Cerebellar nuclear complex (tissue), 1 donor: ENCODE measurements at places on chromosomes 6 and 20.

- DNase-seq = no peak
Observed at GRCh38 chr6:147691446-147691845, 183.0 kb downstream of the SAMD5 start.

GRCh38 chr6:31004794-31005193 is 5.5 kb upstream of the MUC22 start:
- no peak for DNase-seq

DNA sequence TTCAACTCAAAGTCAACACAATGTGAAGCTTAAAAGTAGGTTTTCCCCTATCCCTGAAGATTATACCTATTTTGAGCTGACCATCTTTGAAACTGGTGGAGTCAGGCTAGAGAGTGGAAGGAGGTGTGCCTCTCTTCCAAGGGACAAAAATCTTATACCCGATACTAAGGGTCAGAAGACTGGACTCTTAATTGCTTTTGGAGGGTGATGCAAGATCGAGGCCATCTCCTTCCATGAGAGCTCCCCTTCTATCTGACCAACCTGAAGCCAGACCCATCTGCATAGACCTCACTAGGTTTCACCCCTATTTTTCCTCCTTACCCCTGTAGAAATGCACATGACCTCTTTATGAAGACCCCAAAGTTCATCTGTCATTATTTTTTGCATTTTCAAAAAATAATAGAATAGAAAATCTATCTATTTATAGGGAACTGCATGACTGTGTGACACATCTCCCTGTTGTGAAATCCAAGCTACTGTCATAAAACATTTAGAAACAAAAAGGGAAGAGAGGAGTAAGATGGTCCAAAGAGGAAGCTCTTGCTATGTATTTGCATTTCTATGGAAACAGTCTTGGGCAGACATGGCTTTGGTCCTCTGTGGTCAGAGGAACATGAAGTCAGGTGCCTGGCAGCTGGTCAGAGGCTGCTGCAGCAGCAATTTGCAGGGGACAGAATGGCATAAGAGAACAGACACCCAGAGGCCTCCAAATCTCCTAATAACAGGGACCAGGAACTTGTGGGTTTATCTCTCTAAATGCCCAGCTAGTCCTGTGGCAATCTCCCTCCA is 349.2 kb downstream of the MAFB start:
- DNase-seq = no peak

GRCh38 chr20:12201289-12201991 is 283.7 kb downstream of the BTBD3 start:
- no peak for DNase-seq

DNA sequence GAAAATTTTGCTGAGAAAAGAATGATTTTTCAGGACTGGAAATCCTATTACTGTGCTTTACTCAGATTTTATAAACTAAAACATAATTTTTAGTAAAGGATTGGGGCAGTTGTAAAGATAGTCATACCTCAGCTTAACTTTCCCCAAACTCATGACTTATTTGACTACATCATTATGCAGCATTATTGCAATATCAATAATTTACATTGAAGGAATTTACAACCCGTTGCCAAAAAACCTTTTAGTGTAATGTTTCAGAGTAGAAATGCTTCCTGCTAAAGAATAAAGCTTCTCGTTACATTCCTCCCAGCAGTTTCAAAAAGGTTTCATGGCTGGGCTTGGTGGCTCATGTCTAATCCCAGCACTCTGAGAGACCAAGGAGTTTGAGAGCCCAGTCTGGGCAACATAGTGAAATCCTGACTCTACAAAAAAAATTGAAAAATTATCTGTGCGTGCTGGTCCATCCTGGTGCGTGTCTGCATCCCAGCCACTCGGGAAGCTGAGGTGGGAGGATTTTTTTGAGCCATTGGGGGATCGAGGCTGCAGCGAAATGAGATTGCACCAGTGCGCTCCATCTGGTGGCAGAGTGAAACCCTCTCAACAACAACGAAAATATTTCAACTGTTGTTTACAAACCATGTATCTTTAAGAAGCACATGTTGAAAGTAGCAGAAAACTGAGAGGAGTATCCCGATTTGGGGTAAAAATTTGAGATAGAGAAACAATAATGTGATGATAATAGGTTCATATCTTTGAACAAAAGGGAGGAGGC is 4.4 kb downstream of the AMD1 start:
- no peak for DNase-seq

DNA sequence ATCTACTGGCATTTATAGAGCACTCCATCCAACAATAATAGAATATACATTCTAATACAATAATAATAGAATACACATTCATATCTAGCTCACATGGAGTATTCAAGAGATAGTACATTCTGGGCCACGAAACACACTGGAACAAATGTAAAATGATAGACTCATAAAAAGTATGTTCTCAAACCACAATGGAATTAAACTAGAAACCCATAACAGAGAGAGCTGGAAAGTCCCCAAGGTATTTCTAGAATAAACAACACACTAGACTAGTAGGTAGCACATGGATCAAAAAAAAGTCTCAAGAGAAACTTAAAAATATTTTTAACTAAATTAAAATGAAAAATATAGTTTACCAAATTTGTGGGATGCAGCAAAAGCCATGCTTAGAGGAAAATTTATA is 9.1 kb upstream of the TP53TG5 start:
- no peak for DNase-seq

GRCh38 chr6:116111552-116112528 is 11.2 kb downstream of the NT5DC1 start:
- no peak for DNase-seq

DNA sequence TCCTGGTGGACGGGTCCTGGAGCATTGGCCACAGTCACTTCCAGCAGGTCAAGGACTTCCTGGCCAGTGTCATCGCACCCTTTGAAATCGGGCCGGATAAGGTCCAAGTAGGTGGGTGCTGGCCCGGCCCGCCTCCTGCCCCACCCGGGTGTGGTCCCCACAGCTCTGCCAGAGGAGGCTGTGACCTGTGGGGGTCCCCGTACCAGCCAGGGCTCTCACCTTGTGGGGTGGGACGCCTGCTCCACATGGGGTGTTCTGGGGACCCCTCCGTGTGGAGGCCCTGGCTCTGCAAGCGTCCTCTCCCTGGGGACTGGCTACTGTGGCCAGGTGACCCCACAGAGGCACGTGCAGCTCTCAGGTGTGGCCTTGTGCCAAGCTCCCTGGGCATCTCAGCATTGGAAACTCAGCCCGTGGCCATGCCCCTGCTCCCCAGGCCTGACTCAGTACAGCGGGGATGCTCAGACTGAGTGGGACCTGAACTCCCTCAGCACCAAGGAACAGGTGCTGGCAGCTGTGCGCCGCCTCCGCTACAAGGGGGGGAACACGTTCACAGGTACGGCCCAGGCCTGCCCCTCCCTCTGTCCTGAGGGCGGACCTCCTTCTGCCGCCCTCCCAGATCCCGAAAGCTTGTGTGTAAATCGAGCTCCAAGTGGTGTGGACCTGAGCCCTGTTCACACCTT is 14.7 kb downstream of the COL20A1 start:
- DNase-seq = no peak

DNA sequence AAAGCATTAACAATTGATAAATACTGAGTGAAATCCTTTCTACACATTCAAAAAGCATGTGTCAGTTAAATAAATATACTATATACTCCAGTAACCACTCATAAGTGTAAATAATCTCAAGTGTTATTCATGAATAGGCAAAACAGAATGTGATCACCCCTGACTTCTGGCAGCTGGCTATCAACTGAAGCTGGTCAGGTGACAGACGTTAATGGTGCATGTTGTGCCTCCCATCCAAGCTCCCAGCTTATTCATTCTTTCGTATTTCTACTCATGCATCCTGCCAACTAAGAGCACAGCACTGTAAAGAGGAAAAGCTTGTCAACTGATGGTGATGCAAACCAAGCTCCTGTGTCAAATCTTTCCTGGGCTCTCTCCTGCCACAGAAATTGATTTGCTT is 7.7 kb downstream of the PSMB1 start:
- no peak for DNase-seq

DNA sequence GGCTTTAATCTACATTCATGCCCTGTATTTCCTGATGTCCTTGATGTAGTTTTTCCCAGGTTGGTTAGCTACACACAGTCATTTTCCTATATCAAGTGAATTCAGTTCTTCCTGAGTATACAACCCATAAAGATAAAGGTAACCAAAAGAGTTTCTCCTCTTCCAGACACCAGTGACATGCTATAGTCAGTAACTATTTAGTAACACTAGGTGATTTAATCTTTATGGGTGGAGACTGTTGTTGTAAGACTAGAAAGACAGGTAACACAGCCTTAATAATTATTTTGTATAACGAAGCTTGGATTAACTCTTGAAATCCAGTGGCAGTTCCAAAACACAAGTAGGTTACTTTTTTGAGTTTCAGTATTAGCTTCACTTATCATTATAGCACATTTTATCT is 17.6 kb downstream of the MCUR1 start:
- DNase-seq = no peak

- DNase-seq = no peak
Observed at GRCh38 chr20:25548613-25549086, 36.7 kb downstream of the NINL start.

GRCh38 chr6:37207903-37208456 is 38.0 kb downstream of the PIM1 start:
- DNase-seq = no peak

DNA sequence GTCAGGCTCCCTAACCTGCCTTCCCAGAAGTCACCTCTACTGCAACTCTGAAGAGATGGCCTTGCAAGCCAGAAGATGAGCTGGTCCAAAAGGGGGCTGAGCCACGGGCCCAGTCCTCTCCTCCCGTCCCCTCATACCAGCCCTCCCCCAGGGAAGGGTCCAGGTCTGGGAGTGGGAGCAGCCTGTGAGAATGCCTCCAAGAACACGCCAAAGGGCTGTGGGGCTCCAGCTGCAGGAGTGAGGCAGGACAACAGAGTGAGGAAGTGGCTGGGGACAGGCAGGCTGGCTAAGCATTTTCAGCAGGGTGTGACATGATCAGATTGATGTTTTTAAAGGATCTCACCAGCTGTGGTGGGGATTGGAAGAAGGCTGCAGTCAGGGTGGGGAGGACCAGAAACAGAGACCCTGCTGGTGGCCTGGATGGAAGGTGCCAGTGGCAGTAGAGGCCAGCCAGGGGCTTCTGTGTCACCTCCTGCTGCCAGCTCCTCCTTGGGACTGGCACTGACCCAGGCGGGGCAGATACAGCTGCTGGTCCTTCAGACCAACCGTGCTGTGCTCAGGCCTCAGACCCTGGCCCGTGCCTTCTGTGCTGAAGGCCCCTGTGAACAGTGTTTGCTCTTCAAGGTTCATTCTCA is 257.6 kb downstream of the NRN1 start:
- DNase-seq = no peak
